ENCODE measurements at places on chromosomes 7 and 10.

GRCh38 chr10:109880886-109881768 is 42.2 kb downstream of the XPNPEP1 start:
- DNase-seq = no peak

DNA sequence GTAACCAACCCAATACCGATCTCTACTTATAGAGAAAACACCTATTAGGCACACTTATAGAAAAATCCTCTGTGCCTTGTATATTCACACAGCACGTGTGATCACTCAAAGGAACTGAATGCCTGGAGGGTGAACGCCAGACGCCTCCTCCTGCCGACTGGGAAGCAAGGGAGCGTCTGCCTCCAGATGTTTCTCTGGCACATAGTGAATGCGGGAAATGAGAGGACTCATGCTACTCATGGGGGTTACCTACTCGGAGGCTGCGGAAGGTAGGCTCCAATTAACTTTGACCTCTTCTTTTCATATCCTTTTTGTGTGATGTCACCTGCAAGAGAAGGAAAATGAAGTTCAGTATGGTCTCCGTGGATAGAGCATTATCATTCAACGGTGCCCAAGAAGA is 203.3 kb downstream of the DIP2C start:
- DNase-seq = no peak

- DNase-seq = peak; percentile 87
These were observed 302.4 kb downstream of the DOCK4 start for GRCh38 chr7:111903797-111904196.

DNA sequence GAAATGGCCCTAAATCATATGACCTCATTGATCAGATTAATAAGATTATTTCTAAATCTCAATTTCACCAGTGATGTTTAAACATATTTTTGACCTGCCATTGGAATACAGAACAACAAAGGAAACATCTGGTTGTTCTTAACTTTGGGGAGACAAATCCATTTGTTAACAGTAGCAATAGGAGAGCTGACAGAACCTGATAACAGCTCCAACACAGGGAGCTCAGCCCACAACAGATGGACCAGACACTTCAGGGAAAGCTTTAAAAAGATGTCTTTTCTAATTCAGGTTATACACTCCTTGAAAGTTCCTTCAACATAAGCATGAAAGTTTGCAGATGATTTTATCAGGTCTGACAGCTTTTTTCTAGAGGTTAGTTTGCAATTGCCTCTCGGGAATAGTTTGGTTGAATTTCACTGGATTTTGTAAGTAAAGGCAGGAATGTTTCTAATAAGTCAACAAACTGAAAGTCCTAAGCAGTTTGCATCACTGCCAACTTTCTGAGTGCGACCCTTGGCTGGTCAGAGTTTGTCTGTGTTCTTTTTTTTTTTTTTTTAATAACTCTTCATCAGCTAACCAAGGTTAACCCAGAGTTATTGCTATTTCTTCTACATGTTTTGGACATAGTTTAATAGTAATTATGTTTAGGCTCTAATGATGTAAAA is 6.5 kb upstream of the MET start:
- DNase-seq = no peak

- DNase-seq = no peak
These were observed 40.4 kb upstream of the VDAC2 start for GRCh38 chr10:75170215-75170614.

DNA sequence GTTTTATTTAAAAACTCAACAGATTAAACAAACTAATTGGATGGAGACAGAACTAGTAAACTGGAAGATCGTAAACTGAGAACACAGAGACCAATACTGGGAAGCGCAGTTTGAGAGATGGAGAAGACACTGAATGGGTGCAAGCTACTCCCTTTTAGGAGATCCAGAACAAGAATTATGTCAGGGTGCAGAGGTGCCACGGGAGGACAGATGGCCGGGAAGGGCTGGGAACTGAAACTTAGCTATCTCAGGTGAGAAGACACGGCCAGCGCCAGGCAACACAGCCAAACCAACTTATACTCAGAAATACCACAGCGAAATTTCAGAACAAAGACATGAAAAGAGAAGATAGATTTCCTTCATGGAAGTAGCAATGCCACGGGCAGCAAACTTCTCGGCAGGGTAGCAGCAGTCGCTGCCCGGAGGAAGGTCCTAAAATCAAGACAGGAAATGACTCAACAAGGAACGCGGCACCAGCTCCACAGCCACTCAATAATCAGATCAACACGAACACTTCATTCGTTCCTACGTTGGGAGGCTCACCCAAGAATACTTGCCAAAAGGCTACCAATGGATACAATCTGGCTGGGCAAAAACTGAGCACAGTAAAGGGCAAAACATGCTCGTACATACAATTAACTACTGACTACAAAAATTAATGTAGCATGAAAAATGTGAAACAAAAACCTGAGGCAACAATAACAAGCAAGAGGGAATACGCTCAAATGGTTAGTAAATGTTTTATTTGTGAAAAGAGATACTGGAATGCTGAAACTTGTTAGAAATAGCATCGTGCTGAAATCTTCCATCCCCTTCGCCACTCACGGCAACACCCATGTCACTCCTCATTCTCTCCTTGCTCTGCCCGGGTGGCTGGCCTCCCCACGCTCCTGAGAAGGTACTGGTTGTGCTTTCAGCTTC is 2.2 kb upstream of the LRRC27 start:
- DNase-seq = no peak

- no peak for DNase-seq
These were observed 555.0 kb downstream of the PTPRN2 start for GRCh38 chr7:158032561-158033115.

GRCh38 chr10:78185693-78186055 is 152.0 kb downstream of the RPS24 start:
- DNase-seq = no peak

GRCh38 chr7:142587578-142588191 is 161.6 kb upstream of the PRSS1 start:
- peak; percentile 82 for DNase-seq

DNA sequence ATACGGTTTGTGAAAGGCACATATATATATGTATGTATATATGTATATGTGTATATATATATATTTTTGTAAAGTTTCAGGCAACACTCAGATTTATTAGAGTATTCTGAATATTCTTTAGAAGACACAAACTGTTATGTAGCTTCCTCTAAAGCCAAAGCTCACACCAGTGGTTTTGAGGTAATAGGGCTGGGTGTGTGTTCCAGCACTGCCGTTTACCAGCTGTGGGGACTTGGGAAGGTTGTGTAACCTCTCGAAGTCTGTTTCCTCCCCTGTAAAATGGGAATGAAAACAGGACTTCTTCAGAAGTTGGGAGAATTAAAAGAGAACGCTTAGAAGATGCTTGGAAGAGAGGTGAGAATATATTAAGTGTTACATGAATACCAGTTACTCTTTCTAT is 94.8 kb downstream of the PRPF18 start:
- no peak for DNase-seq

DNA sequence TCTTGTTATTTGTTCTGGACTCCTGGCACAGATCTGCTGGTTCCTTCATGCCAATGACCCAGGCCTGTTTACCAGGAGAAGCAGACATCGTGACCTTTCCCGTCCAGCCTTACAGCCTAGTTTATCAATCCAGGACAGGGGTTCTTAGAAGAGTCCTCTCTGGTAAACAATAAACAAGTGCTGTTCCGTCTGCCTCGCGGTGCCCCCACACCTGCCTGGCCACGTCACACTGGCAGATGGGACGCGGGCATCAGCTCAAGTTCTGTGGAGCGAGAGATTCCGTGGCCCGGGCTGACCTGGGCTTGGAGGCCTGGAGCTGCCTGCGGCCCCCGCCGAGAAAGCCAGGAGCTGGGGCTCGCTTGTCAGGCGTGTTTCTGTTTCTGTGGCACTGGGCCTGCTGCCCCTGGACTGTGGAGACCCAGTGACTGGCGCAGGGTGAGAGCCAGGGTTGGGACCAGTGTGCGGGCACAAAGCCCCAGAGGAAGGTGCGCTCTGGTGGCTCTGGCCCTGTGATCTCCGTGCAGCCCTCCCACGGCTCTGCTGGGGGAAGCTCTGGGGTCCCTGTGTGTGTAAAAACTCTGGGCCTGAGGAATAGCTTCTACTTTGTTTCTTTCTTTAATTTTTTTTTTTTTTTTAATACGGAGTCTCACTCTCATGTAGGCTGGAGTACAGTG is 28.4 kb upstream of the PFKFB3 start:
- no peak for DNase-seq

- DNase-seq = no peak
These were observed 52.0 kb upstream of the ST8SIA6 start for GRCh38 chr10:17506390-17506789.

DNA sequence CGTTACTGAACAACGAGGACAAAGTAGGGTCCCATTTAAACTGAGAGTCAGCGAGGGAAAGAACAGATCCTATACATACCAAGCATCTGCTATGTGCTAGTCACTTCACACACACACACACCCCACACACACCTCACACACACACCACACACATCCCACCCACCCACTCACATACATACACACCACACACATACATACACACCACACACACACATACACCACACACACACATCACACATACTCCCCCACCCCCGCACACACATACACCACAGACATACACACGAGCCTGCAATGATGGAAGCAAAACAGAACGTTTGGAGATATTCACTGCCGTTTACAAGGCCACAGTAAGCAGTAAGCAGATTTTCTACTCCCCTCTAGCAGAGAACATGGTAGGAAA is 607 bp upstream of the GRB10 start:
- no peak for DNase-seq

DNA sequence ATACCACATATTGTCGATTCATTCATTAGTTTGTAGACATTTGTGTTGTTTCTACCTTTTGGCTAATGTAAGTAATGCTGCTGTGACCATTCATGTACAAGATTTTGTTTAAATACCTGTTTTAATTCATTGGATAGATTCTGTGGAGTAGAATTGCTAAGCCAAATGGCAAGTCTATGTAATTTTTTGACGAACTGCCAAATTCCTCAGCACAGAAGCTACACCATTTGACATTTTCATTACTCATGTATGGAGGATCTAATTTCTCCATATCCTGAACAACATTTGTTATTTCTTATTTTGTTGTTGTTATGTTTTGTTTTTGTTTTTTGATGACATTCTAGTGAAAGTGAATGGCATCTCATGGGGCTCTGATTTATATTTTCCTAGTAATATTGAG is 1351.3 kb upstream of the SORCS1 start:
- no peak for DNase-seq

GRCh38 chr10:90865401-90865800 is 6.4 kb upstream of the RPP30 start:
- no peak for DNase-seq

DNA sequence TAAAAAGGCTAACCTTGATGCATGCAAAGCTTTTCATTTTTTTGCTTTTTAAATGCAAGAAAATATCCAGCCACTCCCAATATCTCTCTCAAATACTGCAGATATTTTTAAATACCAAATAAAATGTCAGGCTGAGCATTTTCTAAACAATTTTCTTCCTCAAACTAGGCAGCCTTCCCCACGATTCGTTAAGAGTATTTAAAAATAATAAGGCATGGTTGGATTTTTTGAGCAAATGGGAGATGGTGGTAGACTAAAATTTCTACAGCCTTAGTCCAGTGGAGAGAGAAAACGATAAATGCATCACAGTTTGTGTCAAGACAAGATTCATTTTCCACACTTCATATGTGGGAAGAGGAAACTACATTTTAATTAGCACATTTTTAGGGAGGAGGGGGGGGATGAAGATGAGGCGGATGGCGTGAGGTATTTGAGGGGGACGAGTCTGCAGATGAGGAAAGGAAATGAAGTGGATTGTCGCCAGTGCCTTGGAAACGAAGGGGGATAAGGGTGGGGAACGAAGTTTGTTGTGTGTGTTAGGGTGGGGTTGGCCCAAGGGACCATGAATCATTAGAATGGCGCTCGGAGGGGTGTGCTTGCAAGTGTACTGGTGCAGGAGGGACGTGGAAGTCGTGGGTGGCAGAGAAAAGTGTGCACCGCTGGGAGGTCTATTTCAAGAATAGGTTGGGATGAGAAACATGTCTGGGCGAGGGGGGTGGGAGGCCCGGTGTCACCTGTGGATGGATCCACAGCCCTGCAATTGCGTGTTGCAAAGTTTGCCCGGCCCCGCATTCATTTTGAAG is 1.2 kb upstream of the ADD3 start:
- DNase-seq = peak; percentile 50

GRCh38 chr10:97514344-97514743 is 15.6 kb downstream of the UBTD1 start:
- no peak for DNase-seq

DNA sequence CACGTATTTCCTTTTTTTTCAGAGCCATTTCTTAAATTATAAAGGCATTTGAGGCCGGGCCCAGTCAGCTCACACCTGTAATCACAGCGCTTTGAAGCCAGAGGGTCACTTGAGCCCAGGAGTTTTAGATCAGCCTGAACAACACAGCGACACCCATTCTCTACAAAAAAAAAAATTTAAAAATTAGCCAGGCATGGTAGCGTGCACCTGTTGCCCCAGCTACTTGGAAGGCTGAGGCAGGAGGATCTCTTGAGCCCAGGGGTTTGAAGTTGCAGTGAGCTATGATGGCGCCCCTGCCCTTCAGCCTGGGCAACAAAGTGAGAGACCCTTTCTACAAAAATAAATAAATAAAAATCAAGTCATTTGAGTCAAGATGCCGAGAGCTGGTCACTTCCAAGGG is 3.0 kb downstream of the TMEM130 start:
- no peak for DNase-seq

GRCh38 chr10:100723770-100724530 is 21.4 kb upstream of the PAX2 start:
- no peak for DNase-seq

- DNase-seq = no peak
These were observed 525.9 kb upstream of the MBL2 start for GRCh38 chr10:53298443-53298842.

GRCh38 chr7:155191137-155191536 is 106.5 kb upstream of the INSIG1 start:
- DNase-seq = no peak

DNA sequence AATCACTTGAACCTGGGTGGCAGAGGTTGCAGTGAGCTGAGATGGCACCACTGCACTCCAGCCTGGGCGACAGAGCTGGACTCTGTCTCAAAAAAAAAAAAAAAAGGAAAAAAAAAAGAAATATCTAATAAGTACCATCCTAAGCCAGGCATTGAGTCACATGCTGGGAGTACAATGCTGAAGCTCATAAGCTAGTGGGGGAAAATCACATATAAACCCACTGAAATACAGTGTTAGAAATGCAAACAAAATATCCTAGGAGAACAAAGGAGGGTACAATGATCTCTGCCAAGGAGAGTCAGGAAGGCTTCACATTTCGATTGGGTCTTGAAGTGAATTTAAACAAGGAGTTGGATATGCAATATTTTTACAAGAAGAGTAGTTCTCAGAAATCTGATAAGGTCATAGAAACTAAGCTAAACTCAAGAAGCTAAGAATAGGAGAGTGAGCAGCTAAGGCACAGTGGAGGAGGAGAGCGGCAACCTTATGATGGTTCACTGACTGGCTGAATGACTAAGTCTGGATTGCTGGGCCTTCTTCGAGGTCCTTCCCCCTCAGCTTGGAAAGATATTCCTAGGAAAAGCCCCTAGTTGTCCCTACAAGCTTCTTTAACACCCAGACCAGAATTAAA is 115.5 kb downstream of the PHTF2 start:
- peak; percentile 12 for DNase-seq

- no peak for DNase-seq
These were observed 114.1 kb upstream of the CARD11 start for GRCh38 chr7:3157566-3158287.
